Endothelial cell of umbilical vein (primary cell): ENCODE measurements at places on chromosomes 16 and 17. TPM values are rescaled to one million over a fixed set of nuclear protein-coding genes. Genes with fewer than 3 reads are reported as not detected.
A peak's percentile ranks its signal among the peaks of the same experiment; 100 is the strongest.

DNA sequence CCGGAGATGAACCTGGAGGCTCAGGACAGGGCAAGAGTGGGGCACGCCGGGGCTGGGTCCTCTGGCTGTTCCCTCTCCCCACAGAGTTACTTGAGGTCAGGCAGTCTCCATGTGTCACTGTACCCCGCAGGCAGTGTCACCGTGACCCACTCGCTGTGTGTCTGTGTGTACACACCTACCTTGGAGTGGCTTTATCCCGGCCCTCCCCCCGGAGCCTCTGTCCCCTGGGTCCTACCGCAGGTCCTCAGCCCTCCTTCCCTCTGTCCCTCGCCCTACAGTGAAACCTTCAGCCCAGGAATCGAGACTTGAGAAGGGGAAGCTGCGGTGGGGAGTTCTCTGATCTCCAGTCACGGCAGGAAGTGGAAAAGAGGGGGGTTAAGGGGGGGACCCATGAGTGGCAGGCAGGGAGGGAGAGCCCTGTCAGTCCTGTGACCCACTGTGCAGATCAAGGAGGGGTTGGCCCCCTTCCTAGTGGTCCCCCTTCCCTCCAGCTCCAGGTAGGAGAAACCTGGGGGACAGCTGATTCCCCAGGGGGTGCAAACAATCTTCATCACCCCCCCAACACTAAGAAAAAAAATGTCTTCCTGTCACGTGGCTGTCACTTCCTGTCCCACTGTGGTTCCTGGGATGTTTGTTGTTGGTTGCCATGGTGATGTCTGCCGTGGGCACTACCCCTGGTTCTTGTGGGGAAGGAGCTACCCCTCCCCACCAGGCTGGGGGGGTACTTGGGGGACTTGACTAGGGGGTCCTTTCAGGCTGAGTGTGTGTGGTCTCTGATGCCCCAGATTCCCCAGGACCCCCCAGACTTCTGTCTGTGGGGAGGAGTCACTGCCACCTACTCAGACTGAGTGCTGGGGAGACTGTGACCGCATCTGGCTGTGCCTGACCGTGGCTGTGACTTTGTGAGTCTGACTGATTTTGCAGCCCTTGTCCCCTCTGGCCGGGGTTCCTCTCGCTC, 13.7 kb downstream of the RARA start:
- DNase-seq: peak; percentile 91

DNA sequence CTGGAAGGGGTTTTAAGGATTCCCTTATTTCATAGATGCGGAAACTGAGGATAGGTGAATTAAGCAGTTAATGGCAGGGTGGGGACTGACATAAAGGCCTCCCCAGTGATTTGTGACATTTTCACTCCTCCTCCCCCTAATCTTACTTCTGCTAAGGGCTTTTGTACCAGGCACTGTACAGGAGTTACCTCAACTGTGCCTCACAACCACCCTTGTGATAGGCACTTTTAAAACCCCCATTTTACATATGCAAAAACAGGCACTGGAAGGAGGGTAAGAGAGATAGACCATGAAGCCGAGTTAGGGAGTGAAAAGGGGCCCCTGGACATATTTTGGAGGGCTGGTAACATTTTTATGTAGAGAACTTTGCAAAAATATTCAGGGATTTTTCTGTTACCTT, 862 bp upstream of the GDE1 start:
- DNase-seq: no peak

Gene IKZF3
- not detected in 2 replicates for polyA plus RNA-seq

GRCh38 chr17:54882950-54883349, 17.7 kb upstream of the TOM1L1 start:
- no peak for DNase-seq

DNA sequence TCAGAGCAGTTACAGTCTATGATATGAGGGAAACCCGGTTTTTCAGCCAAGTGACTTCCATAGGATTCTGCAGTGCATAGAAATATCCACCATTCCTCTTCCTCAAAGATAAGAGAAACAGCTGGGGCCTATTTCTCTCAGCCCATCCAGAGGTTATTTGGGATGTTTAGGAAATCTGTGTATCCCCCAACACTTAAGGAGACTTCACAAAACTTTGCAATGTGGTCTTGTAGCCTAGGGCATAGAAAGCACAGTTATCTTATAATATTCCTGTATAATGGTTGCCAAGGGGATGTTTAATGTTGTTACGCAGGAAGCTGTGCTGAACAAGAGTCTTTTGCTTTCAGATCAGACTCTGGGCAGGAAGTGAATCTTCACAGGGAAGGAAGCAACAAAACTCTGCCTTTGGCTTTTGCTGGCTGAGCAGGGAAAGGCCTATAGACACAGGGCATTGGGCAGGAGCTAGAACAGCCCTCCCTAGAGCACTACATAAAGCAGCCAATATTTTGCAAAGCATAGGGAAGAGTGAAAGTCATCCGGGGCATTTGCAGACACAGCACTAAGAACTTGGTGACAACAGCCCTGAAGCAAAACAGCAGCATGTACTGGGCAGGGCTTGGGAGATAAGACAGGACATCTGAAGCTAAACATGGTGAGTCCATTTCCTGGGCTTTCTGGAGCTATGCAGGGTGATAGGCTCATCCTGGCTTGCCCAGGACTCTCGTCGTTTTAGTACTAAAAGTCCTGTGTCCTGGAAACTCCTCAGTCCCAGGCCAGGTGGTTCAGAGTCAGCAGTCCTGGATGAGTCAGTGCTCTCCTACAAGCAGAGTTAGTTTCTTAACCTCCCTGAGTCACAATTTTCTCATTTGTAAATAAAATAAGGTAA, 18.7 kb upstream of the BEAN1 start:
- DNase-seq: peak; percentile 86

Gene TMEM256
- polyA plus RNA-seq: 148 and 218 TPM in 2 replicates

DNA sequence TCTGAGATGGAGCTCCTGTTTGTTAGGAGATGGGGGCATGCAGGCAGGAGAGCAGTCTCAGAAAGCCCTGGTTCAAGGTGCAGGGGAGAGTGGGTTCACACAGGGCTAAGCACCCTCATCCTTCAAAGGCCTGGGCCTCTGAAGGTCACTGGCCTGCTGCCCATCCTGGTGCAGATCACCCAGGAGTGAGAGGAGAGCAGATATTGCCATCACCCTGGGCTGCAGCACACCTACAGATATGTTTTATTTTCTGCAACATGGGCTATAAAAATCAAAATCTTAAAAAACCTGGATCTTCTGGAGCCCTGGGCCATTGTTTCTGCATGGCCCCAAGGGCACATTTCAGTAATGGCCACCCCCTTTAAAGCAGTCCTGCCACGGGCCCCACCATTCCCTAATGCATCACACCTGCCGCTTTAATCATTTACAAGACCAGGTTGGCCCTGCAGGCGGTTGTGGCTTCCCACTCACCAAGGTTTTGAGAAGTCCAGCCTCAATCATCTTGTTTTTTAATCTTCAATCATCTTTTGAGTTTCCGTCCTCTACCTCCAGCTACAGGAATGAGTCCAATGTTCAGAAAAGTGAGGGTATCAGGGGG, 20.4 kb upstream of the NUP93 start:
- DNase-seq: no peak

Gene SAP30BP
- 112 and 116 TPM in 2 replicates for polyA plus RNA-seq

DNA sequence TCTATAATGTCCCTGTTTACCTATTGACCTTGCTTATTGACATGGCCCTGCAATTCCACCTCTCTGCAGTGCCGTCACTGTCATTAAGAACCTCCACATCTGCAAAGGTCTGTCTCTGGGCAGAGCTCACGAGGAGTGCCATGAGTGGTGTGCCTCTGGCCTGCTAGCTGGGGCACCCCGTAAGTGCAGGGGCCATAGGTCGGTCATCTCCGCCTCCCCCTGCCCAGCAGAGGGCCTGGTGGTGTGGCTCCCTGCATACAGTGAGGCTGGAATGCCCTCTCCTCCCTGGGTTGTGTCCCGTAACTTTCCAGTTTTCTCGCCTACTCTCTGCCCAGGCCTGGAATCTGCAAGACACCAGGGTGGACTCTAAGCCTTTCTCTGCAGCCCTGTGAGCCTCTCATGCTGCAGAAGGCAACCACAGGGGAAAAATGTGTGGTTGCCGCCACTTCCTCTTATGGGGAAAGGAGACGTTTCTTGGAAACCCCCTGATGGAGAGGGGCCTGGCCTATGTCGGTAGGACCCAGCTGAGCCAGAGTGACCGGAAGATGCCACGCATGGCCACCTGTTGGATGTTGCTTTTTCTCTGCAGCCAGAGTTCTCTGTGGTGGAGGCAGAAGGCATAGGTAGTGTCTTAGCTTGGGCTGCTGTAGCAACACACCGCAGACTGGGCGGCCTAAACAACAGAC, 2.7 kb upstream of the SNX20 start:
- DNase-seq: no peak

Gene RPA1
- polyA plus RNA-seq: 48.9 and 50.5 TPM in 2 replicates

DNA sequence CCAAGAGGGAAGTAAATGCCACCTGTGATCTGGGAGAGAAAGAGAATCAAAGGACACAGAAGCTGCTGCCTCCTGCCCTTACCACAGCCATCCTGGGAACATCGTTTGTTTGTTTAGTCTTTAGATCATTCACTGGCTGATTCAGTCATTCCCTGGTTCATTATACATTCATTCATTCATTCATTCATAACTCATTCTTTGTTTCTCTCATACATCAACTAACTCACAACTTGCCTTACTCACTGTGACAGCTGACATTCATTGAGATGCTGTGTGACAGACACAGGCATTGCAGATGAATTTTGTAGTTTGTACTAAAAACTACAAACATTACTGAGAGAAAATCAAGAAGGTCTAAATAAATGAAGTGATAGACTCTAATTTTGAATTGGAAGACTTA, 291.0 kb upstream of the TNRC6C start:
- DNase-seq: no peak

- DNase-seq: no peak
Observed at GRCh38 chr17:7530023-7530900, 18.6 kb upstream of the TNFSF12 start.
